SK-N-SH (cell line): ENCODE measurements at places on chromosomes 3 and 15. TPM values are rescaled to one million over a fixed set of nuclear protein-coding genes. Genes with fewer than 3 reads are reported as not detected.

DNA sequence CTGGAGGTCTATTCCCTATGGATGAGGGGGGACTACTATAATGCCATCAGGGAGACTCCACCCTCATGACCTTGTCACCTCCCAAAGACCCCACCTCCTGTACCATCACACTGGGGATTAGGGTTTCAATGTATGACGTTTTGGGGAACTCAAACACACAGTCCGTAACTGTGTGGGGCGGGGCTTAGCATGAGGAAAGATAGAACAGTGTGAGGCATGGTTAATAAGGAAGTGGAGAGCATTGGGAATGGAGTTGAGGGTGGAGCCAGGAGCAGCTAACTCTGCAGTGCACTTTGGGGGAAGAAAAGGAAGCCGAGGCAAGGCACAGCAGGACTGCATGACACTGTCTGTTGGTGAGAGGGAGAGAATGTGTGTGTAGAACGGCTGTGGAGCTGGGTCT, 90.9 kb upstream of the AGBL1 start:
- no peak overlapping the region for H3K4me3 ChIP-seq
- DNase-seq = no peak
- H3K27ac ChIP-seq = no peak overlapping the region
- H3K36me3 ChIP-seq = no peaks in the 10 kb centered on the region

- H3K27ac ChIP-seq = no peak overlapping the region
- H3K4me1 ChIP-seq = peaks cover 30% of the 10 kb centered on the region
- no peaks in the 10 kb centered on the region for H3K27me3 ChIP-seq
- no peak overlapping the region for H3K4me3 ChIP-seq
These were observed 14.3 kb downstream of the CEP152 start for GRCh38 chr15:48796521-48796920.

Gene ZBTB20
- 0.43 and 1.1 TPM in 2 replicates for polyA plus RNA-seq

DNA sequence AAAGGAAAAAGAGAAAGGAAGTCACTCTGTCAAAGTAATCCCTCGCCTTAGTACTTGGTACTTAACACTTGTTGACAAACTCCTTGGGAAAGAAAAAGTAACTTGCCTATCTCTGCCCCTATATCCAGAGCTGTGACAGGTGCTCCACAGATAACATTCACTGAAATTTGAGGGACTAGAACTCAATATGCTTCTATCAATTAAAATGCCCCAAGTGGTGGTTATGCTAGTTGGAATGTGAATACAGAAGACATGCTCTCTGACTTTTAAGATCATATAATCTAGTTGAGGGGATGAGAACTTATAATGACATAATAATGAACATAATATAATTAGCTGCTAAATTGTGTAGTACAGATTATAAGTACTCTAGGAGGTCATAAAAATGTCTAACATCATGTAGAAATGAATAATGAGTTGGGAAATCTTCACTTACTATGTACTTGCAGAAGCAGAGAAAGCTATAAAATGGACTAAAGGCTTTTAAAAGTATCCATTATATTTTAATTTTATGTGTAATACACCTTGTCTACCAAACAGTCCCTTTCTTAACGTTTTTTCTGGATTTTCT, 153.1 kb upstream of the CCDC54 start:
- no peaks in the 10 kb centered on the region for H3K27me3 ChIP-seq
- H3K27ac ChIP-seq = no peak overlapping the region
- no peaks in the 10 kb centered on the region for H3K36me3 ChIP-seq
- no peak for DNase-seq
- H3K4me1 ChIP-seq = no peaks in the 10 kb centered on the region; the same call in 1 of the 2 replicates

GRCh38 chr3:195117978-195118581, 152.9 kb downstream of the XXYLT1 start:
- DNase-seq = no peak
- no peaks in the 10 kb centered on the region for H3K27me3 ChIP-seq
- H3K36me3 ChIP-seq = no peaks in the 10 kb centered on the region

GRCh38 chr15:76253691-76254473, 57.4 kb downstream of the ETFA start:
- H3K27ac ChIP-seq = no peak overlapping the region
- no peak for DNase-seq
- H3K27me3 ChIP-seq = no peaks in the 10 kb centered on the region
- H3K4me3 ChIP-seq = no peak overlapping the region

DNA sequence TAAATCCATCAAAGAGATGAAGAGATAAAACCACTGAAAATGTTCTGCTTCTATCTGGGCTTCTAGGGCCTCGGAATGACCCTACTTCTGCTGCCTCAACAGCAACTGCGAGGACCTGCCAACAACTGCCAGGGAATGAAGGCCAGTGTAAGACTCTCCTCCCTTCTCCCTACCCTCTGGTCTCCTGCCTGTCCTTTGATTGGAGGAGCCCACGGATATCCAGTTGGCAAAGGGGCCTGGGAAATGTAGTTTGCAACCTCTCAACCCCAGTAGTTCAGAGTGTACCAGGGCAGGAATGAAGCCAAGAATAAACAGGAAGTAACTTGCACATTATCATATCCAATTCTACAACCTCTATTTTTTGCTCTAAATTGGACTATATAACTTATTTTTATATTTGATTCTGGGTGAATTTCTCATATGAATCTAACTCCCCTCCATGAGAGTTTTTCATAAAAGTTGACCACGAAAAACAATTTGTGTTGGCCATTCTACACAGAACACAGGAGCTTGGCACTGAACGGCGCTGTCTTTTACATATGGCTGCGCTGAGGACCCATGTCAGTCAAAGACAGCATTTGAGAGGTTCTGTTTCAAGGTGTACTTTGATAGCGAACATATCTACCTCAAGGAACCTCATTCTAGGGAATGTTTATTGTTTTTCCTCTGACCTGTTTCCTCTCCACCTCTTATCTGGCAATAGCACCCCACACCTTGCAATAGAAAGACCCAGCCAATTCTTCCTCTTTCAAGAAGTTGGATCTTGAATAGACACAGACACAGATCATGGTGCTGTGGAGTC, 91.1 kb upstream of the RNF7 start:
- no peak overlapping the region for H3K4me3 ChIP-seq
- peak; percentile 70 for DNase-seq
- H3K27ac ChIP-seq = no peak overlapping the region
- no peaks in the 10 kb centered on the region for H3K36me3 ChIP-seq
- no peaks in the 10 kb centered on the region for H3K27me3 ChIP-seq

Gene MYRIP
- 1.1 and 1.2 TPM in 2 replicates for polyA plus RNA-seq

GRCh38 chr3:42960786-42961185, 18.3 kb upstream of the GASK1A start:
- DNase-seq = no peak
- no peak overlapping the region for H3K4me3 ChIP-seq
- H3K27ac ChIP-seq = no peak overlapping the region

- H3K27ac ChIP-seq = no peak overlapping the region
- H3K36me3 ChIP-seq = peaks cover 15% of the 10 kb centered on the region; the same call in 1 of the 2 replicates
- no peaks in the 10 kb centered on the region for H3K27me3 ChIP-seq
- H3K4me3 ChIP-seq = no peak overlapping the region
- H3K4me1 ChIP-seq = peaks cover 7% of the 10 kb centered on the region; the same call in 1 of the 2 replicates
- DNase-seq = no peak
These were observed 6.5 kb downstream of the PLXNB1 start for GRCh38 chr3:48423241-48423882.

GRCh38 chr15:41554915-41555314, 4.1 kb upstream of the TYRO3 start:
- no peak overlapping the region for H3K27ac ChIP-seq
- no peaks in the 10 kb centered on the region for H3K36me3 ChIP-seq

Gene SCN5A
- 0.18 and 0.21 TPM in 2 replicates for polyA plus RNA-seq

- no peaks in the 10 kb centered on the region for H3K27me3 ChIP-seq
- H3K4me1 ChIP-seq = no peaks in the 10 kb centered on the region
- no peaks in the 10 kb centered on the region for H3K36me3 ChIP-seq
These were observed 431.8 kb downstream of the TBL1XR1 start for GRCh38 chr3:176765382-176765900.

Gene NPAP1
- polyA plus RNA-seq = under 0.01 TPM in 1 of 2 replicates, not detected in the other
